ENCODE measurements at places on chromosomes 11 and 22. TPM values are rescaled to one million over a fixed set of nuclear protein-coding genes. Genes with fewer than 3 reads are reported as not detected.

Gene RBMXL2
- total RNA-seq = not detected

Gene CLDN5
- total RNA-seq = 17.2 TPM

Gene VPREB1
- not detected for total RNA-seq

Gene DEAF1
- 31.7 TPM for total RNA-seq

Gene MMP1
- 1,928 TPM for total RNA-seq

Gene CYP2D6
- total RNA-seq = 0.26 TPM

Gene VSIG2
- 0.13 TPM for total RNA-seq

Gene LIF
- total RNA-seq = 13.5 TPM

Gene VSIG10L2
- total RNA-seq = not detected

Gene APOA1
- total RNA-seq = 0.87 TPM

Gene TPH1
- total RNA-seq = 0.12 TPM

Gene CATSPER1
- 0.19 TPM for total RNA-seq

Gene BIRC3
- total RNA-seq = 0.92 TPM

Gene MYBPC3
- not detected for total RNA-seq

Gene FADS1
- 84.8 TPM for total RNA-seq

Gene MIOX
- total RNA-seq = not detected

Gene SLC17A6
- total RNA-seq = not detected

Gene KCNE3
- total RNA-seq = under 0.01 TPM

Gene OR5AK2
- total RNA-seq = not detected

Gene MAP6
- 5.7 TPM for total RNA-seq

Gene RGL4
- not detected for total RNA-seq

Gene PTPMT1
- total RNA-seq = 53.9 TPM

Gene RAB3IL1
- total RNA-seq = 10.0 TPM

Gene OR8G5
- not detected for total RNA-seq

Gene EHF
- 0.06 TPM for total RNA-seq

Gene MS4A15
- total RNA-seq = not detected
